ENCODE measurements at places on chromosomes 1 and 21.

GRCh38 chr1:34900775-34901502, 28.5 kb downstream of the DLGAP3 start:
- DNase-seq, result no peak

DNA sequence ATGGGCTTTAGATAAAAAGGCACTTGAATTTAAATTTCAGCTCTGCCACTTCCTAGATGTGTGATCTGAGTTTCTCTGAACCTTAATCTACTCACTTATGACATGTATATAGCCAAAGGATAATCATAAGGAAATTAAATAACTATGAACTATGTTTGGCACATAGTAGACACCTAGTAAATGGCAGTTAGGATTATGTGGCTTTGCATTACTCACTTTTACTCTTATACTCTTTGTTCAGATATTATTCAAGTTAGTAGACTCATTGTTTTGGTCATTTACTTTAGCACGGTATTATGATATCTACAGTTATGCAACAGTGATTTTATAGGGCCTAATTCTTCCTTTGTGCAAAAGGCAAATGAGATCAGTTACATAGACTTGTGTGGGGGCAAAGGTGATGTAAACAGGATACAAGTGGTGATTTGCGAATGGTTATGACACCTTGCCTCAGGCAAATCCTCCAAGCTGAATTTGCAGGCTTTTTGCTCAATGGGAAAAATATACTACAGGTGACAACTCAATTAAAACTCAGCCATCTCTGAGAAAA, 297.2 kb upstream of the PBX1 start:
- DNase-seq, result no peak

GRCh38 chr21:29892379-29892778, 47.4 kb downstream of the GRIK1 start:
- no peak for DNase-seq

DNA sequence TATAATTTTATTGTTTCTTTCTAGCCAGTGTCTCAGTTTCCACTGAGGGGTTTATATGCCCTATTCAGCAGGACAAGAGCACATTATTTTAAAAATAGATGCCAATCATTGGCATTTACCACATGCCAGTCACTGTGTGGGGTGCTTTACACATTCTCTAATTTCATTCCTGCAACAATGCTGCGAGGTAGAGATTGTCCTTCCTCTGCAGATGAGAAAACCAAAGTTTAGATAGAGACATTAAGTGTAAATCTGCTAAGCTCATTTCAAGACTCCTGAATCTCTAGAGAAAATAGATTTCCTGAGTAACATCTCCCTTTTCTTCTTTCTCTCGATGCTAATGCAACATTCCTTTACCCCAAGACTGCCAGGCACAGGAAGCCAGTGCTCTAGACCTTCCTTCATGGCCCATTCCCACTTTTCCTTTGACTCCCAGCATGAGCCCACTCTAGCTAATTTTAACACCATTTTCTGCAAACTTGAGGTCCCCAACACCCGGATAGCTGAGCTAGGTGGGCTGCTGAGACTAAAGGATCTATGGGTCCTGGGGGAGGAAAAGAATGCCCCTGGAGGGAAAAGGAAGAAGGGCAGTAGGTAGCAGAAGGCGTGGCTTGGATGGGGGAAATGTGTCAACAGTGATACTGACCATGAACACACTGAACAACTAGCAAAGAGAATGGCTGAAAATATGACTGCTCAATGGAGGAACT, 50.0 kb downstream of the SH3GLB1 start:
- no peak for DNase-seq

- no peak for DNase-seq
Observed at GRCh38 chr21:35737899-35738346, 322.4 kb downstream of the SETD4 start.

DNA sequence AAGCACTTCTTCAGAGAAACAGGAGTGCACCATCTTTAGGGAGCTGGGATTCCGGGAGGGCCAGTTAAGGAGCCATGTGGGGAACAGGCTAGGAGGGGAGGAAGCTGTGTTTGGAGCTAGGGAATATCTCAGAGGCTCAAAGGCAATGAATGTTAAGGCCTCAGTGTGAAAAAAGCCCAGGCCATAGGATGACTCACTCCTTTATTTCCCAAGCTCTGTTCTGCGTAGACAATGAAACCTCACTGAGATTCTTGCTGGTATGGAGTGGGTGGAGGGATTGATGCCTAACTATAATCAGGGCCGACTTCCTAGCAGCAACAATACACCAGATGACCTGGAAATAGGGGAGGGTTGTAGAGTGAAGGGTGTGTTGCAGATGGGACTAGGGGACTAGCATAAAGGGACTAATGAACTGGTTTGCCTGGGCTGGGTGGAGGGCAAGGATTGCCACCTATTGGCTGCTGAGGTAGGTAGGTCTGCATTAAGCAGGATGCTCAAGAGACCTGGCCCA, 2.1 kb downstream of the GNAT2 start:
- no peak for DNase-seq

DNA sequence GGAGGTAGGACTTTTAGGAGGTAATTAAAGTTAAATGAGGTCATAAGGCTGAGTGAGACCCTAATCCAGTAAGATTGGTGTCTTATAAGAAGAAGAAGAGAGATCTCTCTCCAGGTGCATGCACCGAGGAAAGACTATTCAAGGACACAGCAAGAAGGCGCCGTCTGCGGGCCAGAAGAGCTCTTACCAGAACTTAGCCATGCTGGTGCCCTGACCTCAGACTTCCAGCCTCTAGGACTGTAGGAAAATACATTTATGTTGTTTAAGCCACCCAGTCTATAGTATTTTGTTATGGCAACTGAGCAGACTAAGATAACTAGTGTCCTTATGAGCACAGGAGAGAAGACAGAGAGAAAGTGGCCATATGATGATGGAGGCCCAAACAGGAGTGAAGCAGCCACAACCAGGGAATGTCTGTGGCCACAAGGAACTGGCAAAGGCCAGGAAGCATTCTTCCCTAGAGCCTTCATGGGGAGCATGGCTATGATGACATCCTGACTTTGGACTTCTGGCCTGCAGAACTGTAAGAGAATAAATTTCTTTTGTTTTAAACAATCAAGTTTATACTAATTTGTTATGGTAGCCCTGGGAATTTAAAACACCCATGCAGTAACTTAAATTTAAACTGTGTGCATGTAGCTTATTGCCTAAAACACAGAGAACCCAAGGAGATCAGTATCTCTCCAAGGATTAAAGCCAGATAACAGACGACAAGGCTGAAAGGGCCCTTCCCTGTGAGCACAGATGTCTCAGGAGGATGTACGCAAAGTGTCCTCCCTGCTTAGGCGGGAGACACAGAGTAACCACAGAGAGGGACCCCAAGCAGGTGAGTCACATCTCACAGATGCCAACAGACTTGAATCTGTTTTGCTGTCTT, 9.9 kb upstream of the CD58 start:
- DNase-seq, result no peak

GRCh38 chr1:12063141-12064072, at the start of gene TNFRSF8:
TSS of gene TNFRSF8 (plus strand) at chr1:12063303. CDS start at chr1:12063599, 296 bp downstream.
- no peak for DNase-seq

DNA sequence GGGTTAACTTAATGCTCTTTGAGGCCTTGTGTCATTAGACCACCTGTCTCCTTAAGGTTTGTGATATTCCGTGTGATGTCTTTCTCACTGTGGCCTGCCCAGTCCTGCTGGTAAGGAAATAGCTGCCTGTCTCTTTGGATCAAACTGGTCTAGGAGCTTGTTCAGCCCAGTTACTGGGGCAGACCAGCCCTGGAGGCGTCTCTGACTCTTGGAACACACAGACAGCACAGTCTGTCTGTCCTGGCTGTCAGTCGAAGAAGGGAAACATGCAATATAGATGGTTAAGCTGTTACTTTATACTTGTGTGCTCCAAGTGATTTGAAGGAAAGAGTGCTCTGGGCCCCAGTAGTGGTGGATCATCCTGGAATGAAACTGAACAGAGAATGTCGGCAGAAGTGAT, 20.4 kb downstream of the PBX1 start:
- no peak for DNase-seq

DNA sequence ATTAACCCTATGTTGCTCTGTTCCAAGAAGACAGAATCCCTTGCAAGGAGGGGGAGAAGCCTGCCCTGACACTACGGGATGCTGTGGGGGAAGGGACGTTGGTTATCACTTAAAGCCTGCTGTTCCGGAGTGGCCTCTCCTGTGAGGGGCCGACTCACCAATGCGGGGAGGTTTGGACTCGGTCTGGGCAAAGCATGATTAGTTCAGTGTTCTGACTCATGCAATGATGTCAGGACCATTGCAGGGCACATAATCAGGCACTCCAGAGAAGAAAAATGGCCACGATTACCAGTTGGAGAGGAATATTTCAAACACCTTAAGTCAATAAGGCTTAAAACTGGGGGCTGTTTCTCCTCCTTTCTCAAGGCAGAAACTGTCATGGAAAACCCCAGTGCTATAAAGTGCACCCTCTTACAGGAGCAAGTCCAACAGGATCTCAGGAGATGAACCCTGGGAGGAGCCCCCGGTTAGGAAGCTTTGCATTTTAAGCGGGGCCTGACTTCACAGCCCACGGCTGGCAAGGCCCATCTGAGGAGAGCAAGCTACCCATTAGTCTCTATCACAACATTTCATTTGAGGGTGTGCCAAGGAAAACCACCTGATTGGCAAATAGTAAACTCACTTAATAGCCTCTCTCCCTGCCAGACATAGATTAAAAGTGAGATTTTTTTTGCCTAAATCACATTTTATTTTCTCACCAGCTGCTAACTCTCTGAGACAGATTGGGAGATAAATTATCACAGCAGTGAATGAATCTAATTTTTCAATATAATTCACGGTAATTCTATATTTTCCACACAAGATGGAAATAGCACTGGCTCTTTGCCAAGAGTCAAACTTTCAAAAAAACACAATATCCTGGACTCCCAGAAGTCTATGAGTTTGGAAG, 202.5 kb downstream of the C1orf94 start:
- DNase-seq, result no peak

All from stimulated activated CD8-positive, alpha-beta memory T cell treated with anti-CD3 and anti-CD28 coated beads, Interleukin-2, amount 100 ng/mL, for 1 hour (primary cell).